ENCODE measurements at places on chromosomes 3 and 15.

DNA sequence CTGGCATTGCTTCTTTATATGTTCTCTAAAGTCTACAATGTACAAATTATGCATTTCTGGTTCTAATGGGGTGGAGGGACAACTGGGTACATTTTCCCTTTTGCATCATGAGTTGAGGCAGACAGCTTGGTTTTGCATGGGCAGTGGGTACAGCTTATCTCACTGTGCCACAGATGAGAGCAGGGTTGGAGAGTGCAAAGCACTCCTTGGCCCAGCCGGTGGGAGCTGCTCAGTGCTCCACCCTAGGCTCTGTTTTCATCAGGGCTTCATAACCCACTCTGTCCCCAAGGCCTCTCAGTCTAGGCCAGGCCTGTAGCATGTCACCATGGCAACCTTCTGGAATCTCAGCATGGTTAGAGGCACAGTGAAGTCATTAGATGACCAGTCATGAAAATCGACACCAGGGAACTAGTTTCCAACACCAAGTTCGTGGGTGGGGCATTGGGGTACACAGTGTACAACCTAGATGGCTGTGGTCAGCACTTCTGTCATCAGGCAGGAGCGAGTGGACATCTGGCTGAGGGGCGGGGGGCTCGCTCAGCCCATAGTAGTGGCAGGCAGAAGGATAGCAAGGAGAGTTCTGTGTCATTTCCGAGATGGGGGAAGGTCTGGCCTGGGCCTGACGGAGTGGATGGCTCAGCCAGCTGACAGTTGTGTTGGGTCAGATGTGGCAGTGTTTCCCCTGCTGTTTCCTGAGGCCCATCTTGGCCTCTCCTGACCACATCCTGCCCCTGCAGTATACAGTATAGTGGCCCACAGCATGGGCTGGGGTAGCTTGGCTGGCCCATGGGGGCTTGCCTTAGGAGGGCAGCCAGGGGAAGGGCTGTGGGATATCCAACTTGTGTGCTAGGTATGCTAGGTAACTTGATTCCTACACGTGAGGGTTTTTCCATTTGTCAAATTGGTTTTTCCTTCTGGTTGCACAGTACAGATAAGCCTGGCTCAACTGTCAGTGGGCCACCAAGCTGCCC lies 75.7 kb upstream of the PRR23C start:
- DNase-seq: no peak

- DNase-seq: no peak
These were observed 200.4 kb upstream of the ADAMTS9 start for GRCh38 chr3:64888165-64888564.

GRCh38 chr15:100770661-100771584 lies 108.7 kb upstream of the ALDH1A3 start:
- no peak for DNase-seq

DNA sequence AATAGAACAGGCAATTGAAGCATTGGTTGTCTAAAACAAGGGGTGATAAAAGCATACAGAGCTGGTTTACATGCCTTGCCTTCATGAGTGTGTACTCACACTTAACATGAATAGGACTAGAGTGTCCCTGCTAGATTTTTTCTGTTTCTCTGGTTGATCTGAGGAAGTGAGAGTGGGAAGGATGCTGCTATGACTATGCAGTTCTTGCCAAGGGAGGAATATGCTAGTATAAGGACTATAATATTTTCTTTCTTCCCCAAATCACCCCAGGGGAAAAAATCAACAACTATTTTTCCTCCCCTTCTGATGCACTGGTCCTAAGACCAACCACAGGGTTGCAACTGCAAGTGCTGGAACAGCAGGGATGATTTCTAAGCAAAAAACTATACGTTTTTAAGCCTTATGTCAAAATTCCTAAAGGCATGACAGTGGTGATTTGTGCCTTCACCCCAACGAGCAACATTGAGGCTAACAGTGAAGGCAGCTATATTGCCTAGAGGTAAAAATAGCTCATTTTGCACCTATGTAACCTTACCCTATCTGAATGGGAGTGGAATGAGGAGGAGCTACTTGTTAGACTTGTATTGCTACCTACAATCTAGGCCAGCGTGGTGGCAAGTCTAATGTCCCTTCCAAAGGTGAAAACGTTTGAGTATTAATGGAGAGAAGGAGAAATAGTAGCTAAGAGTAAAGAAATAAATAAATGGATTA lies 33.5 kb upstream of the USP8 start:
- no peak for DNase-seq

DNA sequence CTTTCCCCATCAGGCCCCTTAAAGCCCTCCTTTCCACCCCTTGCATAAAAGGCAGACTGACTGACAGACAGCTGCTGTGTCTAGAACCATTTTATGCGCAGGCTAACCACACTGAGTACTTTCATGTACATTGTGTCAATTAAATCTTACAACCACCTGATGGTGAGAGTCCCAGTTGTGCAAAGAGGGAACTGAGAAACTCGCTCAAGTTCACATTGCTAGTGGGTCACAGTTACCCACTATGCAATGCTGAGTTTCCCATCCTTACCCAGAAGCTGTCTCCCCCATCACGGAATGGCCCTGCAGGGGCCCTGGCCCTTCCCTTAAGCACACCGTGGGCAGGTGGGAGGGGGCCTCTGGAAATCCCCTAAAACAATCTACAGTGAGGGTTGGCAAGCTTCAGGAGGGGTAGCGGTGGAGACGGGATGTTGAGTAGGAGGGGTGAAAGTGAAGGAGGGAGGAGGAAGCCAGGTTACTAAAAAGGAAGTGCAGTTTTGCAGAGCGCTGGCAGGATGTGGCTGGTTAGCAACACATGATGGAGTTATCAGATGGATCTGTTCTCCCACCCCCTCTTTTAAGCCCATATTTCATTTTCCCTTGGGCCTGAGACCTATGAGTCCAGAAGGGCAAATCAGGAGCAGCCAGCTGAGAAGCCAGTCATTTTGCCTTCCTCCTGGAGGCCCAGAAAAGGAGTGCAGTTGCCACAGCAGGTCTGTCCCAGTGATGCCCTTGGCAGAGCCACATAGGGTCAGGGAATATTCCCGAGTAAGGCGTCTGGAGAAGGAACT lies 30.0 kb downstream of the STARD5 start:
- peak; percentile 90 for DNase-seq

DNA sequence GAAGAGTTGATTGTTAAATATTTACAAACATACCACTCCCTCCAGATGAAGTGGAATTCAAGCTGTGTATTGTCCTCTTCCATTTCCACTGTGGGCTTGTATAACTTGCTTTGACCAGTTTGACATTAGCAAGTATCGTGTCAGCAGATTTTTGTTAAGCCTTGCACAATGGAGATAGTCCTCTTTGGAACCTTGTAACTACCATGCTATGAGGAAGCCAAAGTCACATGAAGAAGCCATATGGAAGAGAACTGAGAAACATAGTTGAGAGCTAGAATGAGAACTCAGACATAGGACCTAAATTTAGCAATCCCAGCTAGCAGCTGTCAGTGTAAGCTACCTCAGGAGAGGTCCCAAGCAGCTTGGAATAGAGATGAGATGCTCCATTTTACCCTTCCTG lies 889.2 kb downstream of the PDCD6IP start:
- DNase-seq: no peak

DNA sequence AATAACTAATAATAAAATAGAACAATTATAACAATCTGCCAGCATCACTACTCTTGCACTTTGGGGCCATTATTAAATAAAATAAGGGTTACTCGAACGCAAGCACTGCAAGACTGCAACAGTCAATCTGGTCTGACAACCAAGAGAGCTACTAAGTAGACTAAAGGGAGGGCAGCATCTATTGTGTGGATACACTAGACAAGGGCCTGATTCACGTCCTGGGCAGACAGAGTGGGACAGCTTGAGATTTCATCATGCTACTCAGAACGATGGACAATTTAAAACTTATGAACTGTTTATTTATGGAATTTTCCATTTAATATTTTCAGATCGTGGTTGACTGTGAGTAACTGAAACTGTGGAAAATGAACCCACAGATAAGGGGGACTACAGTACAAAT lies 39.5 kb downstream of the TNIK start:
- no peak for DNase-seq

DNA sequence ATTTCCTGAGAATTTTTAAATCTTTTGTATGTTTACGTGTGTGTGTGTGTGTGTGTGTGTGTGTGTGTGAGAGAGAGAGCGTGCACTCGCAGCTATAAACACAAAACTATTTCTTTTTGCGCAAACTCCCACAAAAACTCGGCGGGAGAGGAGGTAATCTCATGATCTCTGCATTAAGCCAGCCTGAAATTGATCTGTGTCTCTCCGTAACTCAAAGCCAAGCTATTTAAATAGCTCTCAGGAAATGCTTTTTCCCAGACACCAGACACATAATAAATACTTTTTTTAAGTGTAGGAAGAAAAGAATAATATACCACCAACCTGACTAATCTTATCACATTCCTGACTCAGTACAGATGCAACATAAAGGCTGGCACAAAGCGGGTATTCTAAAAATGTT lies 226.8 kb downstream of the MAGI1 start:
- no peak for DNase-seq

- DNase-seq: peak; percentile 76
These were observed 38.8 kb upstream of the MLF1 start for GRCh38 chr3:158532099-158532734.

DNA sequence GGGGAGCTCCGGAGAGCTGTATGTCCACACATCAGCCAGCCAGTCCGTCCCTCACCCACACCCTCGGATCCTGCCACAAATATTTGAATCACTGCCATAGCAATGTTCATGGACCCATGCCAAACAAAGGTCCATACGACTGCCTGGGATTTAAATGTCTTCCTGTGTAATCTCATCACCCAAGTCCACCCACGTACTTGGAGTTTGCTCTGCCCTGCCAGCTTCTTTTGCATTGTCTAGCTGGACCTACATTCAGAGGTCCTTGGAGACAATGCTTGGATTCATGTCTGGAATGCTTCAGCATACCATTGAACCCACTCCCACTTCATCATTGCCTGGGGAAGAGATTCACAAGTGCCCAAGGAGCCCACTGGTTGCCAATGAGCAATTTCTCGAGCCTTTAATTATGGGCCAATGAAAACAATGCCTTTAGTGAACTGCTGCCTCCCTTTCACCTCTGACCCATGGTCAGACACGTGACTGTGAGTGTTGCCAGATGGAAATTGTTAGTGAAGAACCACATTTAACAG lies 90.4 kb upstream of the PHLDB2 start:
- no peak for DNase-seq

GRCh38 chr3:42031808-42032480 lies 59.2 kb upstream of the TRAK1 start:
- no peak for DNase-seq

- DNase-seq: no peak
These were observed 220.3 kb downstream of the ATP8B4 start for GRCh38 chr15:49898575-49899283.

Measured in Kasumi-1 (cell line).